Left lung (tissue), 14 donors: ENCODE measurements at places on chromosomes 3 and 15. TPM values are rescaled to one million over a fixed set of nuclear protein-coding genes. Genes with fewer than 3 reads are reported as not detected.

Gene NAA50
- total RNA-seq: 132 TPM

Gene GOLGA8S
- total RNA-seq: 0.29 TPM

DNA sequence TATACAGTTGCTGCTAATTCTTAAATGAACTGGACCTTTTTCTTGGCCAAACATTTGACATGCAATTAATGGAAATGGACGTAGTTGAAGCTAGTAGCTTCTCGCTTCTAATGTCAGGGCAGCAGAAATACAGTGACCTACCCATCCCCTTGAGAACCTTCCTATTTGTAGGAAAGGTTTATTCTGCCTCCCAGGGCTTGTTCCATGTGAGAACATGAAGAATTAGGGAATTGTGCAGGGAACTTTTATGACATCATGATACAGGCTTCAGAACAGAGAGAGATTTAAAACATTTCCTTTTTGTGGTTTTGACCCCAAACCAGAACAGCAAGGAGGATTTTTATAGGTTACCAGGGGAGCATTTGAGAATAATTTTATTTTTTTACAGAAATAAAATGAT is 406.6 kb upstream of the PPP2R3A start:
- DNase-seq: no peak

GRCh38 chr3:122988508-122988907 is 39.1 kb downstream of the SEMA5B start:
- DNase-seq: no peak

GRCh38 chr3:128076483-128077201 is 24.4 kb downstream of the SEC61A1 start:
- peak; percentile 24 for DNase-seq

DNA sequence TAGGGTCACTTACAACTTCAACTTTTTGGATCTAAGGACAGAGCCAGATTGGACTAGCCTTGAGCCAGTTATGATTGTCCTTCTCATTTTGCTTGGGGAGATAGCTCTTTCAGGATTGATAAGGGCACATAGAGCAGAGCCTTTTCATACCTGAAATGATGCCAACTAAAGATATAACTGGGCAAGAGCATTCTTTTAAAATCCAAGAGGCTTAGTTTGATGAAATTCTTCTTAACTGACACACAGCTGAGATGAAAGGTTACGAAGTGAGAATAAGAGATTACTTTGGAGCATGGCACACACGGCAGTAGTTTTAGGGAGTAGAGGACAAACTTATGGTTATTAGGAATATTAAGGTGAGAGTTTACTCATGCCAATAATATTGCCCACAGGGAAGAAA is 12.7 kb downstream of the CD200 start:
- no peak for DNase-seq

Gene HYAL2
- 171 TPM for total RNA-seq

Gene ALDH1A2
- total RNA-seq: 3.7 TPM

- DNase-seq: no peak
Measured at GRCh38 chr3:4008205-4008604, 209.0 kb downstream of the LRRN1 start.

Gene AQR
- total RNA-seq: 26.1 TPM

GRCh38 chr15:63370764-63371163 is 10.9 kb downstream of the CA12 start:
- DNase-seq: no peak
